ENCODE measurements at places on chromosomes 5 and 9. TPM values are rescaled to one million over a fixed set of nuclear protein-coding genes. Genes with fewer than 3 reads are reported as not detected.
A peak's percentile ranks its signal among the peaks of the same experiment; 100 is the strongest.

DNA sequence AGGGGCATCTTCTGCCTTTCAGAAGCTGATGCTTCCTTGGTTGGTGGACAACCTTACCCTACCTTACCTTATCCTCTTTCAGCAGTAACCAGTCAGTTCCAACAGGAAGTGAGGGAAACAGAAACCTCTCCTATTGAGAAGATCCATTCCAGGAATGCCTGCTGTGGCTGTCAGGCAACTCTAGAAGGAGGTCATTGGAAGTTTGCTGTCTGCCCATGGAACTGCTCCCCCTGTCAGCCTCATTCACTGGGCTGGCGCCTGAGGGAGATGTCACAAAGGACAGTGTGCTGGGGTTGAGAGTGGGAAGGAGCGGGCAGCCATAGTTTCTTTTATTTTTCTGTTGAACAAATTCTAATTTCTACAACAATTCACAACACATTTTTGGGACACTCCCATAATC lies 54.7 kb downstream of the IRX1 start:
- no peaks in the 10 kb centered on the region for H3K36me3 ChIP-seq
- no peak for DNase-seq
- no peak overlapping the region for H3K4me3 ChIP-seq
- no peaks in the 10 kb centered on the region for H3K27me3 ChIP-seq

Gene QRFP
- not detected for total RNA-seq

DNA sequence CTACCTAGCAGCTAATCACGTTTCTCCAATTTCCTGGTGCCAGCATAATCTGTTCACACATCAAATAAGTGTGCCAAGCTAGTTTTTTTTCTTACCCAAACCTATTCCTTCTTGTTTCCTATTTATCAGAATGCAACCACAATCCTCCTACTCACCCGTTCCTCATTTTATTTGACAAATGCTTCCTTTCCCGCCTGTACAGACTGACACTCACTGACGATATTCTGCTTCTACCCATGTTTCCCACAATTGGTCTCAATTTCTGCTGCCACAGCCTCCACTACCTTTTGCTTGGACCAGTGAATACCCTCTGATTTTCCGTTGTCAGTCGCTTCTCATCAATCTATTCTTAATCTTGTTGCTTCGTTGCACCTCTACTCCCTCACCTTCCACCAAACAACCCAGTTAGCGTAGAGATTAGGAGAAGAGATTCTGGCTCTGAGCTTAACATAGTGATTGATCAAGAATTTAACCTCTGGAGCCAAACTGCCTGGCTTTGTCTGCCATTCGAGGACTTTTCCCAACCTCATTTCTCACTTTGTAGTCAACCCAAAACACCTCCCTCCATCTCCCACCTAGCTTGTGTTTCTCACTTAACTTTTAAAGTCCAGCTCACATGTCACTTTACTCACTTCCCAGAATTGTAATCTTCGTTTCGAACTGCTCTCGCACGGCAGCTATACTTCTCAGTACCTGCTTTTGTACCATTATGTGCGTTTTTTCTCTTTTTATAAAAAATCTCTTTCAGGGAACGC lies 729 bp upstream of the TMEM38B start:
- H3K4me3 ChIP-seq = peak overlapping the region; percentile 85
- no peaks in the 10 kb centered on the region for H3K27me3 ChIP-seq
- no peaks in the 10 kb centered on the region for H3K36me3 ChIP-seq
- no peak for DNase-seq
- H3K4me1 ChIP-seq = no peaks in the 10 kb centered on the region
- no peak overlapping the region for H3K27ac ChIP-seq

- peaks cover 17% of the 10 kb centered on the region for H3K36me3 ChIP-seq
- DNase-seq = no peak
- H3K4me3 ChIP-seq = no peak overlapping the region
- no peak overlapping the region for H3K27ac ChIP-seq
- H3K4me1 ChIP-seq = no peaks in the 10 kb centered on the region
These were observed 86.0 kb upstream of the ITGA2 start for GRCh38 chr5:52903142-52903541.

DNA sequence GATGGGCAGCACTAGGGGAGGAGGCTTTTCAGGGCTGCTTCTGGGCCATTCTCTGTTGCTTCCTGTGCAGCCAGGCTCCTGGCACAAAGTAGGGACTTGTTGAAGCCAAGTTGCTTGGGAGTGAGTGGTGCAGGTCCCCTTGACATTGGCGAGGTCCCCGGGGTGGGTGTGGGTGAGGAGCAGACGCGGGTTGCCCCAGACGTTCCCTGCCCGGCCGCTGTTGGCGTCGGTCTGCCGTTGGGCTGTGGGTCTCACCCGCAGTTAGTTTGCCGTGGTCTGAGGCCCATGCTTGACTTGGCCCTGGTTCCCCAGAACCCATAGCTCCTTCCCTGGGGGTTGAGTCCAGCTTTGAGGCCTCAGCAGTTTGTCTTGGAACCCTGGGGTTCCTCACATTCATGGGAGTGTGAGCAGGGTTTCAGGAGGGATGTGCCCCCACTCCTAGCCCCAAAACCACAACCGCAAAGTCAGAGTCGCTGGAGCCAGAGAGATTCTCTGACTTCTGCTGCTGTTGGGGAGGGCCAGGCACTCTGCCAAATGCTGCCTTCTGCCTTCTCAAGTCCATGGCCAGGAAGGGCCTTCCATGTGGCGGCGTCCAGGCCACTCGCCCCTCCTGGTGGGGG lies 77.5 kb downstream of the RXRA start:
- H3K27me3 ChIP-seq = no peaks in the 10 kb centered on the region
- DNase-seq = peak; percentile 80
- H3K4me3 ChIP-seq = no peak overlapping the region
- H3K27ac ChIP-seq = peak overlapping the region; percentile 19
- H3K4me1 ChIP-seq = peaks cover 82% of the 10 kb centered on the region

DNA sequence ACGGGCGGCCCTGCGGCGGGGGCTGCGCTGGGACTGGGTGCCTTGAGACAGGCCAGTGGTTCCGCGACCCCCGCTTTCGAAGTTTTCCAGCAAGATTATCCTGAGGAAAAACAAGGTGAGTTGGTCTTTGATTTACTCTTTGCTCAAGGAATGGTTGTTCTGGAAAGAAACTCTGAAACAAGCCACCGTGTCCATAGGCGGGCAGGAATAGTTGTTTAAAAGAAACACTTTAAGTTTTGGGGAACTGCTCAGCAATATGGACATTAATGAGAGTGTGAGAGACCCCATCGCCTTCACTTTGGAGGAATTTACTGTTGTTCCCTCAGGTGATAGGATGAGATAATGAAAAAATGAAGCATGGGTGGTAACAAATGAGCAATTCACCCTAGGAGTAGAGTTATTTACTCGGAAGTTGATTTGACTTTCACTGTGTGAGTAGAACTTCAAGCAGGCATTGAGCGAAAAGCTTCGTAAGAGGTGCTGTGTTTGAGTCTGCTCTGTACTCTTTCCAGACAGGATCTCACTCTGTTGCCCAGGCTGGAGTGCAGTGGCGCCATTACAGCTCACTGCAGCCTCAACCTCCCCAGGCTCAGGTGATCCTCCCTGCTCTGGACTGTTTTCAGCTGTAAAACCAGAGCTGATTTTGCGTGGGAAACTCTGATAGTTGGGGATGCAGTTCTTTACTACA lies 1.1 kb downstream of the DMRTA1 start:
- peak overlapping the region; percentile 81 for H3K4me3 ChIP-seq
- peak overlapping the region; percentile 72 for H3K27ac ChIP-seq
- no peaks in the 10 kb centered on the region for H3K36me3 ChIP-seq
- DNase-seq = peak; percentile 61

DNA sequence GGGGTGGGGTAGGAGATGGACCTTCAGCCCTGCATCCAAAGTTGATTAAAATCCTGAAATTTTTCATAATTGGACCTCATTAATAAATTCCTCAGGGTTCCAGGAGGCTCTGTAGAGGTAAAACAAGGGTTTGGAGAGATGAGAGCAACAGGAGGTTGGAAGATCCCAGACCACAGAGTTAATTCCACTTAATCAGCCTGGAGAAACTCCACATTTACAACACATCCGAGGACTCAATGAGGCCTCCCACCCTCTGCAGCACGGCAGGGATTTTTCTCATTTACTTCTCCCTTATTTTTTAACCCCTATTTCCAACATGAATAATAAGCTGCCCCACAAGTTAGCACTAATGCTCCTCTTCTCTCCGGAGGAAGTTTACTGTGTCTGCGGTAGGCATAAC lies 165.0 kb upstream of the MAP3K1 start:
- H3K27ac ChIP-seq = no peak overlapping the region
- no peaks in the 10 kb centered on the region for H3K27me3 ChIP-seq
- H3K4me3 ChIP-seq = no peak overlapping the region
- no peaks in the 10 kb centered on the region for H3K36me3 ChIP-seq

GRCh38 chr9:77794985-77795384 lies 146.9 kb upstream of the GNA14 start:
- H3K4me1 ChIP-seq = peaks cover under 1% of the 10 kb centered on the region
- DNase-seq = no peak
- no peaks in the 10 kb centered on the region for H3K27me3 ChIP-seq
- H3K27ac ChIP-seq = no peak overlapping the region

DNA sequence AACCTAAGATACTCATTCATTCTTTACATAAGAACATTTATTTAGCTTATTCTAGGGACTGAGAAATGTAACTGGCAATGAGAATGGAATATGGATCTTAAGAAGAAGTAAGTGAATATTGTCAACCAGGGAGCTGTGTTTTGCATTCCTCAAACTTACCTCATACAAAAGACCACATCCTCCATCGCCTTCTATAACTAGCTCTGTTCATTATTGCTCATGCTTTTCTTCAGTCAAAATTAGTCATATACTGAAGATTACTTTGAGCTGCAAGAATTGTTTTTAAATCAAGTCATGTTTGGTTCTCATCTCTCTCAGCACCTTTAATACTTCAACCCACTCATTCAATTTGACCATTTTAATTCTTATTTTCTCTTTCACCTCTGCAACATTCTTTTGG lies 140.3 kb upstream of the RASA1 start:
- no peak overlapping the region for H3K27ac ChIP-seq
- H3K4me3 ChIP-seq = no peak overlapping the region
- no peaks in the 10 kb centered on the region for H3K27me3 ChIP-seq
- no peak for DNase-seq

Gene SPATA31E1
- not detected for total RNA-seq

Gene LECT2
- 6.0 TPM for total RNA-seq

Gene NKD2
- 2.7 TPM for total RNA-seq

- no peak overlapping the region for H3K4me3 ChIP-seq
- H3K4me1 ChIP-seq = no peaks in the 10 kb centered on the region
- H3K27me3 ChIP-seq = no peaks in the 10 kb centered on the region
- H3K27ac ChIP-seq = no peak overlapping the region
- H3K36me3 ChIP-seq = no peaks in the 10 kb centered on the region
These were observed 150.5 kb downstream of the ARL15 start for GRCh38 chr5:54159893-54160195.

DNA sequence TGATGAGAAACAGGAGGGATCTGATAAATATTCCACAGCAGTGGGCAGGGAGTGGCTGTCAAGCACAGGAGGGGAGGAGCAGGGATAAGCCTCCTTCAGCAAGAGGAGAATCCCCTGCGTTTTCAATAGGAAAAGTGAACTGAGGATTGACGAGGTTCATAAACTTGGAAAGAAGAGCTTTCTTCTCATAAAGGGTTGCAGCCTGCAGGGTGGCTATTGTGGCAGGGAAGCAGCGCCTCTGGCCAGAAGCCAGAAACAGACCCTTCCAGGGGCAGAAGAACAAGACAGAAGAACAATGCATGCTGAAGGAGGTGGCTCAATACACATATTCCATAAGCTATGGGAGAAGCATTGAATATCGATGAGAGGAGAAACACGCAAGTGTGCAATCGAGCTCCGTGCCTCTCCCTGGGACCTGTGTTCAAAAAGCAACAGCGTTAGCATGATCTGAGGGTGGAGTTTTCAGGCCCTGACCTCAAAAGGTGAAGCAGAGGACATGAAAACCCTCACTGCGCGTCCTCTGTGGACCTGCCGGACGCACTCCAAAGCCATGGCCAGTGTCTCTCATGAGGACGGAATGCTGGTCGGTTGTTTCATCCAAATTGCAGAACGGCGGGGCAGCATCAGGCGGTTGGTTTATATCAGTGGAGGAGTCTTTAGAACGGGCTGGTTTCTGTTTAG lies 67.6 kb downstream of the ANKRD33B start:
- H3K4me3 ChIP-seq = no peak overlapping the region
- H3K36me3 ChIP-seq = no peaks in the 10 kb centered on the region
- H3K4me1 ChIP-seq = no peaks in the 10 kb centered on the region
- DNase-seq = no peak

Gene SLC6A7
- total RNA-seq = not detected
